CD4-positive, CD25-positive, alpha-beta regulatory T cell (primary cell): ENCODE measurements at places on chromosomes 1 and 21.

DNA sequence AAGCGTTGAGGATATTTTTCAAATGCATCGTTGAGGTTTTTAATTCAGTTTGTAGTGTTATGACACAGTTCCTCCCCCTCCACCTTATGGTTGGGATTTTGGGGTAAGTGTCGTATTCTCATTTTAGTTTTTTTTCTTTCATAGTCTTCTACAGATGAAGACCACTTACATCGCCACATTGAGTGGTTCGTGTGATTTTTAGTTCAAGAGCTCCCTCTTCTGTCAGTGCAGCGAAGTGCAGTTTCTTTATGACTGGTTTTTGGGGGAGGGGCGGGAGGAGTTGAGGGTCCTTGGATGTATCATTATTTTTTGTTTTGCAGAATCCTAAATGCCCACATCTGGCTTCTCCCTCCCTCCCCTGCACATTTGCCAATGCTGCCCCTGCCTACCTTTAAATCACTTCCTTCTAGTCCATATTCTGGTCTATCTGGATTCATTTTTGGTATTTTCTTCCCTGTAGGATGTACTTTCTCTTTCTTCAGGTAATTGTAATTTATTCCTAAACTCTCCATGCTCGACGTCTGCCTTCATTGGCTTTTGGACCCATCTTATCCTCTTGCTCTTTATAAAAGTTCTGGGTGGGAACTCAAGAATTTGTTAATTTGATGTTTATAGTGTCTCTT, 433.1 kb downstream of the CAMTA1 start:
- peak; percentile 19 for DNase-seq

DNA sequence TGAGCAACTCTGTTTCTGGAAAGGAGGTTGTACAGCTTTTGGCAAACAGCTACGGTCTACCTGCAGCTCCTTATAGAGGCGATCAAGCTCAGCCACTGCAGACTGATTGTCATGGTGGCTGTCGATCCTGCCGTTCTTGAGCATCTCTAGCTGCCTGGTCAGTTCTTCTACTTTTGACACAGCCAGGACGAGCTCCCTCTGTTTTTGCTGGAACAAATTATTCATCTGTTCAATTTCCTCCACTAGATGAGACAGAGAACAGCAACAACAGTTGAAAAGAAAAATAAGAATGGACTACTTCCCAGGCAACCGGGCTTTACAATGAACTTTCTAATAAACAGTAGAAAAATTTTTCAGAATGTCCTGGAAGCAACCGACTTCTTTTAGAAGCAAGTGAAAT, 42.5 kb downstream of the TP53BP2 start:
- DNase-seq: no peak

DNA sequence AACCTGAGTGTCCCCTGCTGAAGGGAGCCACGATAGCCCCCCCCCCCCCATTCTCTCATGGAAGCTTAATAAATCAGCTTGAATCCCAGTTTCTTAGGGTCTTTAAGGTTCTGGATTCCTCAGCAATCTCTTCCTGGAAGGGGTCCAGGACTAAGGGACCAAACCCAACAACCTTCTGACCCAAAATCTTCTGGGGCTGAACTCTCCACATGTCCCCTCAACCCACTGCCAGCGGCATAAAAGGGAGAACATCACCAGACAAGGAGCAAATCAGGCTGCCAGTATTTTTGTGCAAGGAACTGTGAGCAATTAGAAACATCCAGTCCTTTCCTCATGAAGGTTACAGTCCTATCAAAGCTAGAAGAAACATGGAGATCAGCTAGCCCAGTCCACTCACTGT, 12.7 kb upstream of the LORICRIN start:
- DNase-seq: no peak

DNA sequence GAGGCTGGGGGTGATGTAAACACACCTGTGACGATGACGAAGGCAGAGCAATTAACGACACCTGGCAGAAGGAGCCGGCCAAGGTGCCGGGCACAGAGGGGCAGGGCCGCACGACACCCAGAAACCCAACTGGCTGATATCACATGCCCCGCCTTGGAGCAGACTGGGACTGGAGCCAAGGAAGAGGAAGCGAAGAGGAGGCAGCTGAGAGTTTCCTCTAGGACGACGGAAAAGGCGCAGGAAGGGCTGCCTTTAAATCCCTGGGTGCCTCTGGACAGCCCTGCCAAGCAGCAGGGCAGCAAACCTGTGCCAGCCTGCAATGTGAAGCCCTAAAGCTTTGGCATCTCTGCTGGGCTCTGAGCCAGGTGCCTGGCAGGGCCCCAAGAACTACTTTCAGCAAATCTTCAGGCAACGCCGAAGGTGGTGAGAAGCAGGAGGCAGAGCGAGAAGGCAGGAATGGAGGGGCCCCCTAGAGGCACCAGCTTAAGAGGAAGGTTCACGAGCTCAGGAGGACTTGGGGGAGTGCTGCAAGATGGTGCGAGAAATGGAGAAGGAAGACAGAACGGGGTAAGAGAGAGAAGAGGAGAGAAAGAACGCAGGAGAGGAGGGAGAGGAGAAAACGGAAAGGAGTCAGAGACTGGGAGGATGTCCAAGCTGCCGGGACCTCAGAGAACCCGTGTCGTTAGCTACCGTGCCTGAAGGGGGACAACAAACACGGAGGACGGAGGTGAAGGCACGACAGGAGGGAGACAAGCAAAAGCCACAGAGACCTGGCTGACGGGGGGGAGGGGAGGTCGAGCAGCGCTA, 25.3 kb upstream of the PEF1 start:
- DNase-seq: peak; percentile 29

DNA sequence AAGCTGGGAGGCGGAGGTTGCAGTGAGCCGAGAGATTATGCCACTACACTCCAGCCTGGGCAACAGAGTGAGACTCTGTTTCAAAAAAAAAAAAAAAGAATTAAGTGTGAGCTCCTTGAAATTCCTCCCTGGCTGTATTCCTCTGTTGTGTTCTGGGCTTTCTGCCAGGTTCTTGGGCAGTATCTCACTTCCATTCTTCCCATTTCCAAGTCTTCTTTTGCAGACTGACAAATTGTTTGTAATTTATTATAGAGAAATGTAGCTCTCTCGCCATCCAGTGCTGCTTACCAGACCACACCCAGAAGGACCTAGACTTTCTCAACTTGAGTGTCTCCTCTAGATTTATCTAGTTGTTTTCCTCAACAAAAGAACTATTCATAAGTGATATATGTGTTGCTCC, 105.0 kb upstream of the ADGRL2 start:
- no peak for DNase-seq

DNA sequence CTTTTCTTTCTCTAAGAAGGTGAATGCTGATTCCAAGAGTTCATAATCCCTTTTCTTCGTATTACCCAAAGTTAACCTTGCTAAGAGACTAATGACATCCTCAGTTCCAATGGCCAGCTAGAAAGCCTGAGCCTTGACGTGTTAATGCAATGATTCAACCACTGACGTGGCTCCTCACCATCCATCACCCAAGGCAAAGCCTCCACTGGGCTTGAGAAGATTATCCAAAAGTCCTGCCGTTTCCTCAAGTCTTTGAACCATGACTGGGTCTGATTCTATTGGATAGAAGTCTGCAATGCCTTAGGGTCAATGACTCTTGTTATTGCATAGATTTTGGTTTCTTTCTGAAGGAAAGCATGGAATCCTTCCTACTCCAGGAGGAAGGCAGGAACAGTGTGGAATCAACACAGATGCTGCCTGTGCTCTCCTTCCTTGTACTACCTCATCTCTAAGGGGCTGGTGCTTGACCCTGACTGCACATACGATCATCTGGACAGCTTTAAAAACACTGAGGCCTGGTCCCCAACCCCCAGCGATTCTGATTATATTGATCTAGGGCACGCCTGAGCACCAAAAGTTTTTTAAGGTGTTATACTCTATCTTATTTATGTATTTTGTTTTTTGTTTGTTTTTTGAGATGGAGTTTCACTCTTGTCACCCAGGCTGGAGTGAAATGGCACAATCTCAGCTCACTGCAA, 69.3 kb upstream of the ANGPTL1 start:
- no peak for DNase-seq

DNA sequence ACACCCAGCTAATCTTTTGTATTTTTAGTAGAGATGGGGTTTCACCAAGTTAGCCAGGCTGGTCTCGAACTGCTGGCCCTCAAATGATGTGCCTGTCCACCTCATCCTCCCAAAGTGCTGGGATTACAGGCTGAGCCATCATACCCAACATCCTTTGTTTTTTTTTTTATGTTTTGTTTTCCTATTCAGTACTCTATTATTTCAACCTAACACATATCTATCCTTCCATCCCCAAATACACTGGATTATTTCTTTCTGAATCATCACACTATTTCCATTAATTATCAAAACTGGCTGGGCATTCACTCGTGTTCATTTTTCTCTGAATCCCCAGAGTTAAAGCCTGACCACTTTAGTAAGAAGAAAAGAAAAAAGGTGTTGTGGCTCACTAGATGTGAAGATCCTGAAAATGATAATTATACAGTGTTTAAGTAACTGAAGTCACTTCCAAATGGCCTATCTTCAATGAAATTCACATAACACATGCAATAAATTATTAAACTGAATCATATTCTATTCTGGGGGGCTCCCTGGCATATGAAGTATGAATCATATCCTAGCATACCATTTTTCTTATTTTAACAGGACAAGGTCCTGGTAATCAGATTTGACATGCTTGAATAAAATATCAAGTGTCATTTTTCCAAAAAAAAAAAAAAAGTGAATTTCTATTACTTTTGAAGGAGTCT, 1754.2 kb downstream of the BRINP3 start:
- no peak for DNase-seq

- no peak for DNase-seq
Observed at GRCh38 chr1:81733480-81733879, 67.3 kb upstream of the ADGRL2 start.

DNA sequence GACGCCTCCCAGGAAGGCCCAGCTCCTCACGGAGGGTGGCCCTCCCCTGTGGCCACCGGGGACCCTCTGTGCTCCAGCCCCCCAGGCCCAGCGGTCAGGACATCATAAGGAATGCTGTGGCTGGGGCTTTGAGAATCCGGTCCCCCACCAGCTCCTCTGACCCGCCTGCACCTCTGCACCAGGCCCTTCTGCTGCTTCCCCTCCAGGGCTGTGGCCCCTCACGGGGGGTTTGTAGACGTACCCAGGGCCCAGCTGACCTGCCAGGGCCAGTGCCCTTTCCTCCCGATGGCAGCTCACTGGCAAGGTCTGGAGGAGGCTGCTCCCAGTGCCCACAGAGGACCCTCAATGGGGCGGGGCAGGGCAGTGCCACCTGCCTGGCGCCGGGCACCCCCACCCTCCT, 103.9 kb upstream of the TTC34 start:
- no peak for DNase-seq

DNA sequence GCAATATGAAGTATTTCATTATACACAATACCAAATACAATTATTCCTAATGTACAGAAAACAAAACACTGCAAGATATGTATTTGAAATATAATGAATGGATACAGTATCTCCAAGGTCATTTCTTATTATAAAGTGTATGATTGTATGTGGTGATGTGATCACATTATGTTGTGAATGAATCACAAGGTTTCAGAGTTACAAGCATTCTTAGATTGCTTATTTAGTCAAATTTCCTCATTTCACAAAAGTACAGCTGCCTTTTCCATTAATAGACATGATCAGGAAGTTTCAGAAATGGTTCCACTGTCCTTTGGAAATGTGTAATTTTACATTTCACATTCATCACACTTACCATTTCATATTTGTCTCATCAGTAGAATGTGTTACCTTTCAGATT, 28.3 kb upstream of the NEK7 start:
- no peak for DNase-seq

GRCh38 chr1:6260961-6261614, at the start of gene GPR153:
Gene GPR153, minus strand, starts transcription at chr1:6261098. Its CDS starts 6,193 bp downstream, at chr1:6254905.
- DNase-seq: no peak

DNA sequence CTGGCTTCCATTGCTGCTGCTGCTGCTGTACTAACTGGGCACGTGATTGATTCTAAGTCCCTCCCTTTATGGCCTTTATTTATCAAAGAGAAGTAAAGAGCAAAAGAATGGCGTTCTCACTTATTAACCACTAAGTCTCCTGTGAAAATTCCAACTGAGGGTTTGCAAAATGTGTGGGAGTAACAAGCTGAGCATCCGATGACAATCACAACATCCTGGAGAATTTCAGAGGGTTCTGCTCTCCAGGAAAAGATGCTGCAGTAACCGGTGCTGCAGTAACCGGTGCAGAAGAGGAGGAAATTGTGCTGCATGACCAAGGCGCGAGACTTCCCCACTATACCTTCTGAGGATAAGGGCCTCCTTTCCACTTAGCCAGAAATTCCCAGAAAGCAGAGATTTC, 12.7 kb upstream of the MX2 start:
- no peak for DNase-seq

DNA sequence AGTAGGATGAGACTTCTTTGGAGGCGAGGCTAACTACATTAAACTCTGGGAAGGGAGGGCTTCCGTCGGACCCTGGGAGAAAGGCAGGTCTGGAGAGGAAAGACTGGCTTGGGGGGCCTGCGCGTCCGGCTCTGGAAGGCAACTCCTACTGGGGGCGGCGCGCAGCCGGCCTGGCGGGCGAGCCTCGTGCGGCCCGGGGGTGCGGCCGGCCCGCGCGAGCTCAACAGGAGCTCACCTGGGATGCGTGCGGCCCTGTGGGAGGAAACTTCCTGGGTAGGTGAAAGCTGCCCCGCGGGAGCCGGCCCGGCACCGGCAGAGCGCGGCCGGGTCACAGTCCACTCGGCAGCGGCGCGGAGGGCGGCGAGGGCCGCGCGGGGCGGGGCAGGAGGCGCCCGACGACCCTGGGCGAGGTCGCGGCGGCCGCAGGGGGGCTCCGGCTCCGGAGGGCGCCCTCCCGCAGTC, 449 bp downstream of the EPS15 start:
- DNase-seq: no peak

DNA sequence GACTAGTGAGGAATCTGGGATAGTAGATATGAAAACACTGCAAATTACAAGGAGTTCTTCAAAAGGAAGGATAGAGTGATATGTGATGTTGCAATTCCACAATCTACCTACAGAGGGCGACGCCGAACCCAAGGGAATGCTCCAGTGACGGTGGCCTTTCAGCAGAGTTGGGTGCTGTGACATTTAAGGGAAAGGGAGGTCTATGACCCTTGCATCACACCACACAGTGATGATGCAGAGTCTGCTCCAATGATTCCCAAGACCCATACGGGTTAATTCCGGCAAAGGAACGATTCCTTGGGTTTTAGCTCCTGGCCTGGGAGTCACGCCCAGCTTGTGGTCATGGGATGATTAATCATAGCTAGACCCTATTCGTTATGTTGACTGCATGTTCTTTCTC, 123.0 kb upstream of the IGSF21 start:
- no peak for DNase-seq

GRCh38 chr1:180997843-180998504, 24.7 kb downstream of the STX6 start:
- no peak for DNase-seq

- DNase-seq: no peak
Observed at GRCh38 chr21:46619846-46620245, 15.0 kb upstream of the S100B start.
